ENCODE measurements at places on chromosomes 5 and 9.

DNA sequence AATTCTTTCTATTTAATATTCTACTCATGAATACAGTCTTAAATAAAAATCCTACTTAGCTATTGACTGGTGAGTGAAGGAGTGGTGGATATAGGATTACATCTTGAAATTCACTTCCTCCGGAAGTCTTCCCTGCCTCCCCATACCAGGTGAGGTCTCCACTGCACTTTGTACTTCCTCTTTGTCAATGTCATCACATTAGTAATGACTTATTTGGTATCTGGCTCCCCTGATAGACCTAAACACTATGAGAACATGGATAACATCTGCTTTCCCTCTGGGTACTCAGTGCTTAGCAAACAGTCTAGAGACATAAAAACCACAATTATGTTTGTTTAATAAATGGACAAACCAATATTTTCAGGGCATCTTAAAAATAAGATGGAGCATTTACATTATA lies 532.1 kb downstream of the PDE4D start:
- no peak for DNase-seq

DNA sequence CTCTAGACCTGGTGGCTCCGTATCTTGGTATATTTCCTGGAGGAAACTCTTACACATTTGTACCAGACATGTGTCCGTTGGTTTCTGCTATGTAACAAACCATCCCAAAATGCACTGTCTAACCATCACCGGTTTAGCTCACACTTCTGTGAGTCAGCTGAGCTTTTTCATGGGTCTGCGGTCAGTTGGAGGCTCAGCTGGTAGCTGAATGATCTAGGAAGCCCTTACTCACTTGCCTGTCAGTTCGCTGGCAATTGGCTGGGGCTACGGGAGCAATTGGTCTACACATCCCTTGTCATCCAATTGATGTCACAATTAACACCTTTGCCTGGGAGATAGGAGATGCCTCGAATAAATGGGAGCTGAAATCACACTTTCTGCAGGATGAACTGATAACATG lies 11.6 kb upstream of the WHRN start:
- no peak for DNase-seq

DNA sequence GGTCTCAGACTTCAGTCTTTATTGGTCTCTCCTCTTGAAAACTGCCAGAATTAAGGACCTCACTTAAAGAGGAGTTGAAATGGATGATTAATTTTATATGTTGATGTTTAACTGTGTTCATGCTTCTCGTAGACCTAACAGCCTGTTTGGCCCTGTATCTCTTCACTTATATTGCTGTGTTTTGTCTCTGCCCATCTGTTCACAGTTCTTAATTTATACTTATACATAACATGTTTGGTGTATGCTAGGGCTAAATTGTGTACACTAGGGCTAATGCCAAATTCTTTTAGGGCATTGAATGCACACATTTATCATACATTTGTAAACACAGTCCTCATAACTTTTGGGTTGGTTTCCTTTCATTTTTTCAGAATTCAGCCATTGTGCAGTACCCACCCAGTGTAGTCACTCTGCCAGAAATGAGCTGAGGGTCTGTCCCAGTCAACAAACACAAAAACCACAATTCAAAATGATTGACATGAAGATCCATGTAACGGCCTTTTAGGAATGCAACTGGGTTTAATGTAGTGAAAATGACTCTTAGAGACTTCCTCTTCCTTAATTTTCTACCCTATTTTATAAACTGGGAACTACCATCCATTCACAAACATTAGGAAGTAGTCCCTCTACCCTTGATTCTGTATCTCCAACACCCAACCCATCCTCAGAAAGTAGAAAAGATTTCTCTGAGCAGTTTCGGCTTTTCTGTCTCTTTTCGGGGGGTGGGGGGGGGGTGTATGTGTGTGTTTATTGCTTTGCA lies 668.8 kb upstream of the KLF4 start:
- no peak for DNase-seq

- DNase-seq = no peak
Observed at GRCh38 chr9:14219850-14220249, 94.1 kb downstream of the NFIB start.

- DNase-seq = no peak
Observed at GRCh38 chr5:117872798-117873368, 1115.5 kb downstream of the DTWD2 start.

Data from head of caudate nucleus (tissue), 42 donors.